EL (cell line): ENCODE measurements at places on chromosomes 11 and 22.
A peak's percentile ranks its signal among the peaks of the same experiment; 100 is the strongest.

DNA sequence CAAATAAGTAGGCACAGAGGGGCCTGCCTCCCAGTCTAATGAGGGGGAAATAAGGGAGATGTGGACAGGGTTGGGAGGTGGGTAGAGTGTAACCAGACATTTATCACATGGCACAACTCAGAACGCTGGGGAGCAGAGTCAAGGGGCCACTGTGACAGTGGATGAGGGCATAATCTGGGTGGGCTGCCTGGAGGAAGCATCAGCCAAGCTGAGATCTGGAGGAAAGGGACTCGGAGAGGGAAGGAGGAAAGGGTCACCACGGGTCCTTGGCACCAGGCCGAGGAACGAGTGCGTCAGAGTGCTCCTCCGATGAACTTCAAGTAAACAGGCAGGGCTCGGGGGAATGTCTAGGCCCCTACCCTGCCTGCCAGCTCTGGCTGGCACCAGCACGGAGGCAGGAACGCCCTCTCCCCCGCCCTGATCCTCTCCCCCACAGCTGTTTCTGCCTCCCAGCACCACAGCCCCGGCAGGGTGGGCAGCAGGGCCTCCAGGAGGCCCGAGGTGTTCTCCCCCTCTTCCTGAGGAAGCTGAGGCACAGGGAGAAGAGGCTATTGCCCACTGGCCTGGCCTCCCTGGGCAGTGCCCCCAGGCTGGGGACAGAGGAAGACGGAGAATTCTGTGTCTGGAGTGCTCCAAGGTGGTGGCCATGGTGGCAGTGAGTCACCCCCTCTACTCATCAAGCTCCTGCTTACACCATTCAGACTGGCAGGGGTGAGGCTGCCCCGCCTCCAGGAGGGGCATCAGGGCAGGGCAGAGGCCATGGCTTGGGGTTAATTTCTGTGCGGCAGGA is 4.2 kb downstream of the ALDH3B1 start:
- peak; percentile 85 for DNase-seq

GRCh38 chr11:129386795-129387397 is 11.2 kb downstream of the BARX2 start:
- DNase-seq, result no peak

DNA sequence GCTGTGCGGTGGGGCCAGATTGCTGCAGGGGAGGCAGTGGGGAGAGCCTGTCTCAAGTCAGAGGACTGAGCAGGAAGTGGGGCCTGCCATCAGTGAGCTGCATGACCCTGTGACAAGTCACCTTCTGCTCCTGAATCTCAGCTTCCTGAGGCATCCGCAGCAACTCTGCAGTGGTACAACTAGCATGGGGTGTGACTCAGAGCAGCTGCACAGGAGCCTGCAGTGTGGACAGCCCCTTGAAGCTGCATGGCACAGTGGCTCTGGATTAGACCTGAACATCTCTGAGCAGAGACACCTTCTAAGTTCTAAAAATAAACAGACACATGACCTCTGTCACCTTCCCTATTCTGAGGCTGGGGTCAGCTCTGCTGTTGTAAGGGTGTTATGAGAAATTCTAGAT is 18.0 kb downstream of the FAM227A start:
- no peak for DNase-seq

DNA sequence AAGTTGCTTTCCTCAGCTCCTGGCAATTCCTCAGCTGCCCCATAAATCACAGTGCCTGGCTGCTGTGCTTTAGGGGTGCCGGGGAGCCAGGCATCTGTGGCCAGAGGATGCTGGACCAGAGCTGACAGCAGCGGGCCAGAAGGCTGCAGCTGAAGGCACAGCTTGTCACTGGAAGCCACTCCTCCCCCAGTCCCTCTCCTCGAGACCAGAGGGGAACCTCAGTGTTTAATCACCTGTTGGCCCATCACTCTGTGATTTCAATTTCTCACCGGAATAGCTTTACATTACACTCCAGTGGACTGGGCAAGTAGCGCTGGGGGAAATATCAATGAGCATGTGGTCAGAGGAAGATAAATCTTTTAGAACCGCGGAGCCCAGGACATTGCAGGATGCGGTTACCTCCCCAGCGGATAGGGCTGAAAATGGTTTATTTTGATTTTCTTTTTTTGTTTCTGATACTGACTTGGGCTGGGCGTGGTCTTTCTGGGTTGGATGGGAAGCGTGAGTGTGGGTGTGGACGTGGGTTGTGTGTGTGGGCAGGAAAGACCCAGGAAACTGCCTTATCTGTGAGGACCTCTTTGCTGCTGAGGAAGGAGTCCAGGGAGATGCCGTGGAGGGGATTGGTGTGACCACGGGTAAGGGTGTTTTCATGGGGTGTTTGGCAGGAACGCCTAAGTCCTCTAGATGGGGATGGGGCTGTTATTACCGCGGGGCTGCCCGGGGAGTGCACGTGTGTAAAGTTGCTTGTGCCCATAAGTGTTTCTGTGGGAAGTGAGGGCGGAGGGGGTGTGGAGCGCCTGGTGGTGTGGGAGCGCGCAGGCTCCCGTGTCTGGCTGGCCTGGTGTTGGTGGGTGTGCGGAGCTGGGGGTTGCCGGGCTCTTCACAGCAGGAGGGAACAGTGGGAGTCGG is 4.0 kb downstream of the DAGLA start:
- no peak for DNase-seq
